HL-60 (cell line): ENCODE measurements at places on chromosomes 16 and 17.
A peak's percentile ranks its signal among the peaks of the same experiment; 100 is the strongest.

- no peak for DNase-seq
These were observed 152.0 kb downstream of the ZFHX3 start for GRCh38 chr16:72895951-72896350.

DNA sequence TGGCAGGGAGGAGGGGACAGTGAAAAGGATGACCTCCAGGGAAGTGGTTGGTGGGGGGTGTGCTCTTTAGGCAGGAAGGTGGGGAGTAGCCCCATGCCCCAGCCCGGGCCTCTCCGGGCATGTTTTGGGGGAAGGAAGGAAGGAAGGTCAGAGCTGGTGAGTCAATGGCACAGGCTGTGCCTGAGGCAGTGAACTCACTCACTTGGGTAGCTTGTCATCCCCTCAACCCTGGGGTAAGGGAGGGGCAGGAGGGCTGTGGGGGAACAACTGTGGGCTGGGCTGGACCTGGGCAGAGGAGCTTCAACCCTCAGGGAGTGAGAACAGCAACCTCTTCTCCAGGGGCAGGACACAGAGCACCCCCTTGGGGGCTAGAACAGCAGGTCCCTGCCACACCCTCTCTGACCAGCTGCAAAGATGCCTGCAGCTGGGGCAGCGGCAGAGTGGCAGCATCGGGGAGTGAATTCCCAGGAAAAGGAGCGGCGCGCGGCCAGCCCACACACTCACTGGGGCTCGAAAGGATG is 6.3 kb downstream of the CSF3 start:
- no peak for DNase-seq

DNA sequence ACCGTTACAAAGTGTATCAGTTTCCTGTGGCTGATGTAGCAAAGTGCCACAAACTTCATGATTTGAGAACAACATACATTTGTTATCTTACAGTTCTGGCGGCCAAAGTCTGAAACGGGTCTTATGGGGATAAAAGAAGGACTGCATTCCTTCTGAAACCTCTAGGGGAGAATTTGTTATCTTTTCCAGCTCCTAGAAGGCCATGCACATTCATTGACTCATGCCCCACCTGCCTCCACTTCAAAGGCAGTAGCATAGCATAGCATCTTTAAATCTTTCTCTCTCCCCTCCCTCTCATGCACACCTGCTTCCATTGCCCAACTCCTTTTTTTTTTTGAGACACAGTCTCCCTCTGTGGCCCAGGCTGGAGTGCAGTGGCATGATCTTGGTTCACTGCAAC is 190.7 kb upstream of the DYNLRB2 start:
- DNase-seq = no peak

DNA sequence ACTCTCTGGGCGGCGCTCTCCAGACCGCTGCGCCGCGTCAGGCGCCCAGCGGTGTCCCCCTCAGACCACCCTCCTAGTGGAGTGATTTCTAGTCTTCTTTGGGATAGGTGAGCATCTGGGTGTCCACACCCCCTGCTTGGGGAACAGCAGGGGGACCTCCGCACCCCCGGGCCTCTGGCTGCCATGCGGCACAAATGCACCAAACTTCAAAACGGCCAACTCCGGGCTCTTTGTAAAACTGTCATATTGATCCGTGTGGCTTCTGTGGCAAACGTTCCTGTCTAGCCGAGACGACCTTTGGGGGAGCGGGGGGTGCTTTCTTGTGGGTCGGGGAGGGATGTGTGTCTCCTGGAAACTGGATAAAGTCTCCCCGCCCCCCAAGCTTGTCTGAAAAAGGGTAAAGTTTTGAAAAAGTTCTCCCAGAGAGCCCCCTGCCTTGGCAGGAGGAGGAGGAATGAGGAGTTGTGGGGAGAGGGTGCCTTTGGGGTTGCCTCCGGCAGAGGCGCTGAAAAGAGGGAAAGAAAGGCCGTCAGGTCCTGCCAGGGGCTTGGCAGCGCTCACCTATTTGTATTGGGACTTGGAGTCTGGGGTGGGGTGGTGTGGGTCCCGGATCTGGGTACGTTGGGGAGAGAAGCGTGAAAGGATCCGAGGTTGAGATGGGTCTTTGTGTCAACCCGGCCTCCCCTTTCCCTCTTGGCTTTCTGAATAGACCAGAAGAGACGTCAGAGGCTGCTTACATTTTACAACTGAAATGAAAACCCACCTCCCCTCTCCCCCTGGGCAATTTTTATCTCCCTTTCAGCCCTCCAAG is 2.2 kb upstream of the CHD3 start:
- no peak for DNase-seq

GRCh38 chr17:12136243-12136642 is 115.6 kb downstream of the MAP2K4 start:
- DNase-seq = no peak

- no peak for DNase-seq
These were observed 2.7 kb downstream of the WDR59 start for GRCh38 chr16:74982256-74982655.

DNA sequence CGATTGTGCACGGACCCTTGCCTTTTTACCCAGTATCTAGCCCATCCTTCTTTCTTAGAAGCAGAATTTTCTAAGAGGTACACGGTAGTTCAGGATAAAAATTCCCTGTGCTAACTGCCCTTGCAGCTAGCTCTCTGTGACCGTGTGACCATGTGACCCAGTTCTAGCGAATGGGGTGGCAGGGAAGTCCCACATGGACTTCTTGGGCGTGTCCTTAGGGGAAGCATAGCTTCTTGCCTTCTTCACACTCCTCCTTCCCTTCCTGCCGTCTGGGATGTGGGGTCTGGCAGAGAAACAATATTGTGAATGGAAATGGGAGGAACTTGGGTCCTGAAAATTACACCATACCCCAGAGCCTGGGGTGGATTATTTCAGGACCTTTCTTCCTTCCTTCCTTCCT is 670.7 kb downstream of the MAF start:
- no peak for DNase-seq

DNA sequence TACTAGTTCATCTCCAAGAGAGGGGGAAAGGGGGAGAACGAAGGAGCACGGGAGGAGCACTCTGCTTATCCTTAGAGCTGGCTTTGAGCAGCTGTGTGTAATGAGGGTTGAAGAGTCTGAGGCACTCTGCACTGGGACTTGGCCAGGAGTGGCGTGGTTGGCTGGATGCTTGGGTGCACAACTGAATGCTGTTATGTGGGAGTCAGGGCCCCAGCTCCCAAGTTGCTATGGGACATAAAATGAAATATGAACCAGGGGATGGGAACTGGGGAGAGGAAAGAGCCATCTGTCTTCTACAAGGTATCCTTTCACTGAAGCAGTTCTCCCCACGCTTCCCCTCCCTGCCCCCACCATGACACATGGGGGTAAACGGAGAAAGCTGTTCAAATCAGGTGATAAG is 105.9 kb upstream of the ANKFN1 start:
- DNase-seq = no peak

DNA sequence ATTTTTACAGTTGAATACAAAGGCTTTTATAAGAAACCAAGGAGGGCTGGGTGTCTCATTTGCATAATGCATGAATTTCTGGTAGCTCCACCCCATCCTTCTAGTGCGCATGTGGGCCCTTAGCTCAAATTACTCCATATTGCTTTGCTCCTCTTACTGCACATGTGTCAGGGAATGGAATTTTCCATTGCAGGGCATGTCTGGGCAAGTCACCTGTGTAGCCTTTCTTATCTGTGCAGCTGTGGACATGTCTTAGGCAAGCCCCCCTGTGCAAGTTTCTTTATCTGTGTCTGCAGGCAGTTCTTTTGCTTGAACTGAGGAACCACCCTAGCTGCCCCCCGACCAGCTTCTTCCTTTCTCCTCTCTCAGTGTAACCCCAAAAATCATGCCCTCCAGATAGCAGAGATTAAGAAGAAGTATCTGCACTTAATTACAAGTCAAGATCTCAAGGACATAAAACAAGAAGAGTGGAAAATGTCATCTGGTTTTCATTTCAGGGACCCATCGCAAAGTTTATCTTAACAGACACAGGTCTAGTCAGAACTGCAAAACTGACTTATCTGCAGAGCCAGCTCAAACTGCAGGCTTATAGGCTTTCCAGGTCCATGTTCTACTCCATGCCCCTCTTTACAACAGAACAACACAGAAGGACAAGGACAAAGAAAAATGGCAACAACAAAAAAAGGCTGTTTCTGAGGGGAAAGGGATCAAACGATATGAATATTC is 137.9 kb upstream of the HS3ST4 start:
- DNase-seq = no peak

DNA sequence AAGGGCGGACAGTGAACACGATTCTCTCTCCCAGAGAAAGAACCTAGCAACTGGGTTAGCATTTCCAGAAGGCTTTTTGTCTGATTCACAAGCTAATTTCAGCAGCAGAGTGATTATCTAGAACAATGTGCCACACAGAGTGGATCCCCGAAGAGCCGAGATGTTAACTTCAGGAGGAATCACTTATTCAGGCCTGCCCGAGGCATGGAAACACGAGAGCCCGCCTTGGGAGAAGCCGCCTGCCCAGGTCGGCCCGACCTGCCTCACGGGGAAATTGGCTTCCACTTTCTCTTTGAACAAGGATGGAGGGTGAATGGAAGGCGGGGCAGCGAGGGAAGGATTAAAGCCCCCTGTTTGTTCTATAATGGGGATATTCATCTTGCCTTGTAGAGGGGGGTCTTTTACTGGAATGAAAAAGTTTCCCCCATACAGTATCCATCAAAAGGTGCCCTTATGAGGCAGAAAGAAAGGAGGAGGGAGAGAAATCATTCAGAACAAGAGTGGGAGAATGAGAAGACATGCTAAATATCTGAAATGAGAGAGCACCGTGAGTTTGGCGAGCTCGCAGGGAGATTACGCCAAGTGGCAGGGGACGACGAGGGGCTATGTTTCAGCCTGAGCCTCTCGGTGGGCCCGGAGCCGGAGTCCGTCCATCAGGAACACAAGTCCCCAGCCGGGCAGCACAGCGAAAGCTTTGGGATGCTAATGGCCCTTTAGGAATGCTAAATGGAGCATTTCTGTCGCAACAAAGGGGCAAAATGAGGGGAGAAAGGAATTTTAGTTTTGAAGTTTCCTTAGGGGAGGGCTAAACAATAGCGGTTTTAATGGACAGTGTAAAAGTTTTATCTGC is 33.0 kb downstream of the NTN1 start:
- DNase-seq = no peak

GRCh38 chr17:5558815-5559785 is 25.2 kb downstream of the NLRP1 start:
- no peak for DNase-seq

DNA sequence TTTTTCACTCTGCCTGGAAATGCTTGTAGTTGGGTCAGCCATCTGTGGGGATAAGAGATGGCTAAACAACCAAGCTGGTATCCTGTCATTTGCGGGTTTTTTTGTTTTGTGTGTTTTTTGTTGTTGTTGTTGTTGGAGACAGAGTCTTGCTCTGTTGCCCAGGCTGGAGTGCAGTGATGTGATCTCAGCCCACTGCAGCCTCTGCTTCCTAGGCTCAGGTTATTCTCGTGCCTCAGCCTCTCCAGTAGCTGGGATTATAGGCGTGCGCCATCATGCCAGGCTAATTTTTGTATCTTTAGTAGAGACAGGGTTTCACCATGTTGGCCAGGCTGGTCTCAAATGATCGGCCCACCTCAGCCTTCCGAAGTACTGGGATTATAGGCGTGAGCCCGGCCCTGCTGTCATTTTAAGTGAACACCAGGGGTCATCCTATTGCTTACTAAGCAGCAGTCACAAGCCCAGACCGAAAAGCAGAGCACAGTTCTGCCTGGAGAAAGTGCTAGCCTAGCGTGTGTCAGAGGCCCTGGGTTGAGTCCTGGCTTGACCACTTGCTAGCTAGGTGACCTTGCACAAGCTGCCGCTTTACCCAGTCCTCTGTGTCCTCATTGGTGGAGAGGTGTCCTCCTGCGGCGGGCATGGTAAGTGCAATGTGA is 4.6 kb downstream of the SMCR8 start:
- DNase-seq = no peak

DNA sequence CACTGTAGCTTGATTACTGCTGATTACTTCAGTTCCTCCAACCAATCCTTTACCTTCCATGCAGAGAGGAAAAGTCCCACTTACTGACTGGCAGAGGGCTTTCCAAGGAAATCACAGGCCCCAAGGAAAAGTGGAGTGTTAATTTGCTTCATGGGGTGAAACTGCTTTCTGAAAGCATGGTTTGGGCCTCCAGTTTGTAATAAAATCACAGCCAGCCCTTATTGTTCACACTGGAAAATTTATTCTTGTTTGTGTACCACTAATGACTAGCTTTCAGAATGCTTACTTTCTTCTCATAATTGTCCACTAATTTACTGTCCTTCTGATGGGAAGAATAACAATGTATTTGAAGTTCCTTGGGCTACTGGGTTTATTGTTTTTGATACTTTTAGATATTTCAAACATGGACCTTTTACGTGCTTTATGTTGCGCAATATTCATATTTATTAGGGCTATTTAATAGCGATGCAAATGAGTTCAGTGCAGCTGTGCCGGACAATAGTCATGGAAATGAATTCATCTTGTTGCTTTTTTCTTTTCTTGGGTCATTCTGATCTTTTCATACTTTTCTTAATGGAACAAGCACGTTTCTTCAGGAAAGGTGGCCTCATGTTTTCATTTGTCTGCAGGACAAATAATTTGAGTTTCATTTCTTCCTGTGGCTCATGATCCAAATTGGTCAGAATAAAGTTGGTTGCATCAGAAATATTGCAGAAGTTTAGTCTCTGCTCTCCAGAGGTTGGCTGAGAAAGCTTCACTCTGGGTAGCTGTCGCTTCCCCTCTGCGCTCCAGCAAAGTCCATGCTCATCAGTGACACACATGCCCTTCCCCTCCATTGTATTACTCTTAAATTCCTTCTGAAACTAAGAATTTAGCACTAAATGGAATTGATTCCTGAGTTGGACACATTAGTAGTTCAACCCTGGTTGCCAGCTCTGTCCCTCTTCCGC is 128.7 kb downstream of the PRKCA start:
- peak; percentile 61 for DNase-seq

DNA sequence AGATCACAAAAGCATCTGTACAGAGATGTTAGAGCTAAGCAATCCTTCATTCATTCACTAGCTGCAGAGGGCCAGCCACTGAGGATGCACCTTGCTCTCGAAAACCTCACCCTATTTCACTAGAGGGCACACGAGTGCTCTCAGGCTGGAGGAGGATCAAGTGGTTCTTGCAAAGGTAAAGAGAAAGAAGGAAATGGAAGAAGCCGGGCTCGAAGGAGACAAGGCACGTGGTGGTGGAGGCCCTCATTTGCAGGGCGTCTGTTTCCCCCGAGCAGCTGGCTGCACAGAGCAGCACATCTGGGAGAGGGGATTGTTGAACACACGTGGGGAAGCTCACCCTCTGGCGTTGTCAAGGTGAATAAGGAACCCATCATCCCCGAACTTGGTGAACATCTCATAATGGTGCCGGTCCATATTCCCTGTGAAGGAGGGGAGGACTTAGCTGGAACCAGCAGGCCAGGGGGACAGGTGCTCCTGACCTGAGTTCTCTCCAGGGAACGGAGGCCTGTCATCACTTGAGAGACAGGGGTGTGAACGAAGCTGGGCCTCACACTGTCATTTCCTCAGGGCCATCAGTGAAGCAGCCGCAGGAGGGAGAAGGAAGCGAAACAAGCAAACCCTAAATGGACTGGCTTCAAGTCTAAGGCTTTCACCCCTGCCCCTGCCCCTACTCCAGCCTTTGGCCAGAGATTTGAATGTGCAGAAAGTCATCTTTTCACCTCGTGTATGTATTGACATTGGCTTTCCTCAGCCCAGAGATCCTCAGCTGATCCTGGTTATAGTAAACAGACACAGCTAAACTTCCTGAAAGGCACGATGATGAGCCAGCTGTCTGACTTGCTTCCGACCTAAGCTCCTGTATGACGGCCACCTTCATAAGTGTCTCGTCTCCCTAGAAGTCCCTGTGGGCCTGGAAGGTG is 27.6 kb downstream of the PRKAR1A start:
- no peak for DNase-seq
